ENCODE measurements at places on chromosomes 12 and 14.

DNA sequence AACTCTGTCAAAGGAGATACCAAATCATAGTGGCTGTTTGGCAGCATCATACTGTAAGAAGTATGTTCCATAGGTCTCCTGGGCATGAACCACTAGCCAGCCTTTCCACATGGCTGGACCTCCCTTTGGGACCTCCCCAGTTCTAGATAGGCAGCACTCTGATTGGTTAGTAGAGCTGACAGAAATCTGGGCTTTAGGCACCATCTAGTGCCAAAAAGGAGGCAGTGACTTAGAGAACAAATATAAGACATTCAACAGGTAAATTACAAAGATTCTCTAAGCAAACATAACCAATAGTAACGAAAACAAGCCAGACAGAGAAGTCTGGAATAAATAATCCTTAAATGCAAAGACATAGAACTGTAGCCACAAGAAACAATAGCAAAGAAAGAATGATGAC lies 148.0 kb upstream of the PDE3A start:
- no peaks in the 10 kb centered on the region for H3K27me3 ChIP-seq
- no peaks in the 10 kb centered on the region for H3K36me3 ChIP-seq
- no peak overlapping the region for H3K4me3 ChIP-seq

GRCh38 chr12:33609910-33610309 lies 170.3 kb upstream of the SYT10 start:
- H3K4me1 ChIP-seq, result no peaks in the 10 kb centered on the region
- H3K36me3 ChIP-seq, result no peaks in the 10 kb centered on the region
- no peak overlapping the region for H3K27ac ChIP-seq
- DNase-seq, result no peak
- no peak overlapping the region for H3K4me3 ChIP-seq

GRCh38 chr14:92532490-92533163 lies 19.0 kb downstream of the RIN3 start:
- peaks cover 6% of the 10 kb centered on the region for H3K27me3 ChIP-seq
- no peaks in the 10 kb centered on the region for H3K36me3 ChIP-seq
- H3K4me3 ChIP-seq, result no peak overlapping the region
- no peak overlapping the region for H3K27ac ChIP-seq

- H3K36me3 ChIP-seq, result no peaks in the 10 kb centered on the region
- H3K4me3 ChIP-seq, result no peak overlapping the region
- no peaks in the 10 kb centered on the region for H3K4me1 ChIP-seq
- no peaks in the 10 kb centered on the region for H3K27me3 ChIP-seq
These were observed 262.7 kb downstream of the SYT1 start for GRCh38 chr12:79127271-79127751.

- no peaks in the 10 kb centered on the region for H3K27me3 ChIP-seq
- no peak overlapping the region for H3K27ac ChIP-seq
- no peaks in the 10 kb centered on the region for H3K4me1 ChIP-seq
- no peak for DNase-seq
These were observed 72.6 kb downstream of the AACS start for GRCh38 chr12:125137766-125138344.

GRCh38 chr12:128784030-128784760 lies 39.6 kb downstream of the SLC15A4 start:
- H3K27me3 ChIP-seq, result no peaks in the 10 kb centered on the region
- H3K27ac ChIP-seq, result no peak overlapping the region
- no peaks in the 10 kb centered on the region for H3K36me3 ChIP-seq

Data from activated CD4-positive, alpha-beta memory T cell treated with anti-CD3 and anti-CD28 coated beads, Interleukin-2, amount 10 ng/mL, durations not matched to agents 7 days and 5 days (primary cell).